ENCODE measurements at places on chromosomes 5 and 9.

DNA sequence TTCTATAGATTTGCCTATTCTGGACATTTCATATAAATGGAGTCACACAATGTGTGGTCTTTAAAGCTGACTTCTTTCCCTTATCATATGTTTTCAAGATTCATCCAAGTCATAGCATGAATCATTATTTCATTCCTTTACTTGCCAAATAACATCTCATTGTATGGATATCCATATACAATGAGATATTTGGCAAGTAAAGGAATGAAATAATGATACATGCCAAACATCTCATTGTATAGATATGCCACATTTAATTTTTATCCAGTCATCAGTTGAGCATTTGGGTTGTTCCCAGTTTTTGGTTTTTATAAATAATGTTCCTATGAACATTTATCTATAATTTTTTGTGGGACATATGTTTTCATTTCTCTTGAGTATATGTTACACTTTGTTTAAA, 20.5 kb upstream of the OR2K2 start:
- DNase-seq = no peak

GRCh38 chr9:110971234-110971633, 67.0 kb downstream of the LPAR1 start:
- DNase-seq = no peak

DNA sequence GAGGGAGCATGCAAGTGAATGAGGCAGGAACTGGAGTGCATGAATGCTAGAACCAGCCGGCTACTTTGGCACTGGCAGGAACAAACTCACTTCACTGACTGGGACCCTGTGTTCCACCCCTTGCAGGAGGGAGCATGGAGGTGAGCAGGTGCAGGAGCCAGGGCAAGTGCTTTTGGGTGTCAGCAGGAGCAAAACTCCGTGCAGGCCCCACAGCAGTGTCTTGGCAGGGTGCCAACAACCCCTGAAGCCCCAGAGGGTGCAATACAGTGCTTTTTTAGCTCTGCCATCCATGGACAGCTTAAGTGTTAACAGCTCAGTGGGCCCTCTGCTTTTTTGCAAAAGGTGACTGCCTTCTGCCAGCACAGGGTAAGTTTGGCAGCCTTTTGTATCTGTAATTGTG, 245.8 kb upstream of the PCSK5 start:
- no peak for DNase-seq

GRCh38 chr9:123814496-123814895, 115.4 kb downstream of the DENND1A start:
- no peak for DNase-seq

DNA sequence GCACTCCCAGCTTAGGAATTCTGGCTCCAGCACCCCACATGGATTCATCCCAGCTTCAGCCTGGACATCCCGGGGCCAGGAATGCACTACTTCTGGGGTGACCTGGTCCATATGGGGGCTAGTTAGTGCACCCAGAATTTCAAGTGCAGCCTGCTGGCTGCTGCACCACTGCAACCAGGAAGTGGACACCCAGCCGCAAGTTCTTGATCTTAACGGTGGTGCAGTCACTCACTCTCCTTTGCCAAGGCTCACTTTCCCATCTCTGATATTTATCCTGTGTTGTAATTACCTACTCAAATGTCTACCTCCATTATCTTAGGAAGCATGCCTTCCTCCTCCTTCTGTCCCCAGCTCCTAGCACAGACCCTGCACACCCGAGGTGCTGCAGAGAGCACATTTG, 26.2 kb upstream of the RAB14 start:
- DNase-seq = no peak

GRCh38 chr9:13993632-13994185, 320.2 kb downstream of the NFIB start:
- DNase-seq = no peak

- DNase-seq = no peak
Measured at GRCh38 chr5:119453040-119453373, 710 bp downstream of the HSD17B4 start.

GRCh38 chr9:35743452-35743851, 5.6 kb downstream of the GBA2 start:
- DNase-seq = no peak

- no peak for DNase-seq
Measured at GRCh38 chr9:14369011-14369410, 55.1 kb upstream of the NFIB start.

DNA sequence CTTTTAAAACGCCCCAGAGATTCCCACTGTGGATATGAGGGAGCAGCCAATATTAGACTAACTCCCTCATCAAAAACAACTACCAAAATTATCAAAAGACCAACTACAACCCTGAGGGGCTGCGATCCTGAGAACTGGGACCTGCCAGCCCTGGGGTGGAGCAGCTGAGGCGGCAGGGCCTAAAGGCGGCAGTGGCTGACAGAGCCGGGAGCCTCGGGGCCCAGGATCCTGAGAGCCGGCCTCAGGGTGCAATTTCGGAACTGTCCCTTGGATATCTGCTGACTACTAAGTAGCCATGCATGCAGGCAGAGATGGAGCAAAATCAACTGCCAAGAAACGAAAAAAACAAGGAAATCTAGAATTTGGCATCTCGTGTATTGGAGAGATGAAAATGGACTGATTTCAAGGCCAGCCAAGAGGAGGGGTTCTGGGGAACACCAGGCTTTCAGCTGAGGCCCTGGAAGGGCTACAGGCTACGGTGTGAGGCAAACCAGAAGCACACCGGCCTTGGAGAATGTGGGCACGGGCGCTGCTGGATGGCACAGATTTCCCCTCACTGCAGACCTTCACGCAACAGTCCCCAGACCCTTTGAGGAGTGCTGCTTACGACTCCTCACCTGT, 63.6 kb upstream of the UBAC1 start:
- DNase-seq = no peak

GRCh38 chr9:99340281-99340680, 118.2 kb downstream of the SEC61B start:
- DNase-seq = no peak

DNA sequence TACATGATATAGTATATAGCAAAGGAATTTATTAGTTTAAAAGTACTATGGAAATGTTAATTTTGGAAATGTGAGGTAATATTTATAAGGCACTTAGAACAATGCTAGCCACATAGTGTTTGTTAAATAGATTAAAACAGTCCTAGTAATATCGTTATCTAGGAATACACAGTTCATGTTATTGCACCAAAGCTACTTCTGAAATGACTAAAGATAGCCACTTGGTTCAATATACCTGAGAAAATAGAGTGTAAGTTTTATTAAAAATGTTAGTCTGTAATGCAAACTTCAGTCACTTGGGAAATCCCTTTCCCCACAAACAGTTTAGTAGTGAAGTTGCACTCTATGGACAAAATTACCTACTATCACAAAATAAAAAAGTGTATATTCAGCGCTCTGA, 15.4 kb upstream of the F2R start:
- no peak for DNase-seq

DNA sequence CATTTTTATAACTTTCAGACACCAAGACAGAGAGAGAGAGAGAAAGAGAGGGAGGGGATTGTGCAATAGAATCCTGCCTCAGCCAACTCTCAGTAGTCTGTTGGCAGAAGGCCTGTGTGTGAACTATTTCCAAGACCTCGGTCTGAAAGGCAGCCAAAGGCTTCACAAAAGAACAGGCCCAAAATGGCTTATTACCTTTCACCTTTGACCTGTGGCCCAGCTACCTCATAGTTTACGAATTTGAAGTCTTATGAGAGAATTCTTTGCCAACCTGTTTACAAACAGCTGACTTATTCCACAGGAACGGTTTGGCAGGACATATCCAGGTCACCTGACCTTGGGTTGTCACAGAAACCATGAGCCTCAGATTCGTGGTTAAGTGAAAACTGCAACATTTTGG, 48.6 kb downstream of the NR2F1-AS1 start:
- no peak for DNase-seq
